ENCODE measurements at places on chromosomes 7 and 10.

DNA sequence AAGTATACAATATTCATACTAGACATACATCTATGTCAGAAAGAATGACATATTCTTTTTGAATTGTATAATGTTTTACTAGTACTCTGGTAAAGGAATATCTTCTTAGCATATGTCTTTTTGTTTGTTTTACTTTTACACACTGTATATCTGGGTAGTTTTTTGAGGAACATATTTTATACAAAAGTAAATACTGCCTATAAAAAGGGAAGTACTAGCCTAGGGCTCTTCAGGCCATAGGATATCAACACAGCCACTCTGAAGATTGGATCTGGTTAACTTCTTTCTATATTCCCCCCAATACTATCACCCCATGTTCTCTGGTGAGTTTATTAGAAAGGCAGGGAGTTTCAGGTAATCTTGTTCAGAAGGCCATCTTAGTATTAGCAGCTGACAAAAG lies 134.6 kb downstream of the ZNF438 start:
- no peak for DNase-seq

GRCh38 chr7:111390000-111390399 lies 172.3 kb downstream of the IMMP2L start:
- no peak for DNase-seq

- DNase-seq, result no peak
Measured at GRCh38 chr7:104967595-104967994, 46.4 kb upstream of the KMT2E start.

DNA sequence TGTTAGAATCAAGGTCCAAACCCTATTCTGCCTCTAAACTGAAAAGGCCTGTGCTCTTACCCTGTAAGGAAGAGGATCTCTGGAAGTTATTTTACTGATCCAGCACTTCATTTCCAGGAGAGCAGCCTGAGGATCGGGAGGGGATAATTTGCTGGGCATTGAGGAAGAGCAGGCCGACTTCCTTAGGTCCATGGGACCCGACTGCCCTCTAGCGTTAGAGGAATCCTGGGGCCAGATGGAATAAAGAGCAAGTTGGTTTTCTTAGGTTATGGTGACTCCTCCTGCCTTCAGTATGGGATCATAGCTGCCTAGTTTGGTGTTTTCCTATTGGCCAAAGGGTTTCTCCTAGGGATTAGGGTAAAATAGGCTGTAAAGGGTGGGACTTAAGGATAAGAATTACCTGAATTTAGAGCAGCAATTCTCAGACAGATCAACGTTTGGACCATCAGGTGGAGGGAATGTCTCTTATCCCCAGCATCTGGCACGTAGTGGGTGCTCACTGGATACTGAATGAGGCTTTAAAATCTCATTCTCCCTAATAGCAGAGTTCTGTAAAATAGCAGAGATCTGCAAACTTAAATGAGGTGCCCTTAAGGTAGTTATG lies 40.0 kb upstream of the SORBS1 start:
- peak; percentile 84 for DNase-seq

DNA sequence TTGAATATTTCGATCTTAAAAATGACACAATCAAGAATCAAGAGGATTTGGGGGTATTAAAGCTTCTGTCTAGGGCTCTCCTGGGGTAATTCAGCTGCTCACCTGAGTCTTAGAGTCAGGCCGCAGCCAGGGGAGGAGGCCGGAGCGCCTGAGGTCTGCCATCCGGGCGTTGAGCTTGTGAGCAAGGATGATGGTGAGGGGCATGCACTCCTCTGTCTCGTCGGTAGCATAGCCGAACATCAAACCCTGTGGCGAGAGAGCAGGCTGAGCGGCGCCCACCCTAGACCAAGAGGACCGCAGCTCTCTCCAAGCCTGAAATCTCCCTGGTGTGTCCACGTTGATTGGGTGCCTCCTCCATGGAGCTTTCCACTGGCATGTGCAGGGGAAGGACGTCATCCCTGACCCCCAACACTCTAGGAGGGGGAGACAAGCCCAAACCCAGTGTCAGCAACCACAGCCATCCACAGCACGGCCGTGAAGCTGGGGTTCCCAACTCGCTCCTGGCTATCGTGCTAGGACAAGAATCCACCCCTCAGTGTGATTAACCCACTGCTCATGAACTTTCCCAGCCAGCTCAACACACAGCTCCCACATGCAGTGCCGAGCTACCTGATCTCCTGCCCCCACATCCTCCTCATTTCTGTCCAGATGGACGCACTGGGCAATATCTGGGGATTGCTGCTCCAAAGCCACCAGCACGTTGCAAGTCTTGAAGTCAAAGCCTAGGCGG lies 9.2 kb downstream of the MAT1A start:
- DNase-seq, result no peak

- peak; percentile 47 for DNase-seq
Measured at GRCh38 chr10:11874568-11875493, 51.7 kb downstream of the PROSER2 start.

DNA sequence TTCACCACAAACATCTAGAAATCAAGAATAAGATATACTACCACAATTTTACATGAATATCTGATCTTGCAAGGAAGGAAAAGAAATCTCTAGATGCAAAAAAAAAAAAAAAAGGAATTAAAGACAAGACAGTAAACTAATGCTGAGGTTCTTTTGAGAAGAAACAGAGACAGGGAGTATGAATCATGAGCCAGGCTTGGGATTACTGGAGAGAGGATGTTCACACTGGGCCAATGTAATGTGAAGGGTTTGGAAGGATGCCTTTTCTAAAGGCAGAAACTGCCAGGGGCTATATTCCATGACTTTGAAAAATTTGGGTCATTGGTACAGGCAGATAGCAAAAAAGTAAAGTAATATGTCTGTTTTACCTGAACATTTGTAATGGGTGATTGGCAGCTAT lies 573.0 kb upstream of the IGFBP3 start:
- DNase-seq, result no peak

GRCh38 chr10:35569111-35569707 lies 35.9 kb upstream of the GJD4 start:
- no peak for DNase-seq

- peak; percentile 2 for DNase-seq
Measured at GRCh38 chr7:116340943-116341907, 130.9 kb downstream of the TES start.
